Hindlimb muscle (tissue), 1 donor: ENCODE measurements at places on chromosomes 13 and 19.

GRCh38 chr13:105598529-105598928, 936.9 kb downstream of the EFNB2 start:
- no peak for DNase-seq

DNA sequence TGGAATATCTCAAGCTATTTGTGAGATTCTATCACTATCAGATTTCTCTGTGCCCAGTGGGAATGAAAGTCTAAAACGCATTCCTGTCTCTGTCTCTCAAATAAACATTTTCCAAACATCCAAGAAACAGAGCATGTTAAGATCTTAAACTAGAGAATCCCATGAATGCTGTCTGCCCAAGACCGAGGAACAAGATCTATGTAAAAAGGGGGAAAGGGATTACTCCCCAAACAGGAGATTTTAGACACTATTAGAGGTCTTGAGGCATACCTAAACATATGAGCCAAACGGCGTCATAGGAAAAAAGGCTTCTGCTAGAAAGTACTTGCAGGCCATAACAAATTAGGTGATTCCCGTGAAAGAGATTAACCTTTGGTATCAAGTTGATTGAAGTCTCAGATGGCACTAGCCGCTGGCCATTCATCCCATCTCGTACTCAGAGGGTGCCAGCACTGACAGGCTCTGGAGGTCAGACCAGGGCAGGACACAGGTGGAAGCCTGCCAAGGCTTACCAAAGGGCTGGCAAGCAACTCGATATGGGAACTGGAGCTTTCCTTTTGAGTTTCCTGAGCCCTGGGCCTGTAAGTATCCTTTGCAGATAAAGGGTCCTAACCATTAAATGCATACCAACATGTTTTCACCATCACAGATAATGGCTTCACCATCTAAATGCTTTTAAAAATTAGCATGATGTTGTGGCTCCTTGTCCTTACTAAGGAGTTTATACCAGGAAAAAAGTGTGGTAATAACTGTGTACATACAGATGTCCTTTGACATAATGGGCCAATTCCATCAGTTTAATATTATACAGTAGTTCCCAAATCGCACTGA, 225.2 kb downstream of the FOXO1 start:
- peak; percentile 46 for DNase-seq

DNA sequence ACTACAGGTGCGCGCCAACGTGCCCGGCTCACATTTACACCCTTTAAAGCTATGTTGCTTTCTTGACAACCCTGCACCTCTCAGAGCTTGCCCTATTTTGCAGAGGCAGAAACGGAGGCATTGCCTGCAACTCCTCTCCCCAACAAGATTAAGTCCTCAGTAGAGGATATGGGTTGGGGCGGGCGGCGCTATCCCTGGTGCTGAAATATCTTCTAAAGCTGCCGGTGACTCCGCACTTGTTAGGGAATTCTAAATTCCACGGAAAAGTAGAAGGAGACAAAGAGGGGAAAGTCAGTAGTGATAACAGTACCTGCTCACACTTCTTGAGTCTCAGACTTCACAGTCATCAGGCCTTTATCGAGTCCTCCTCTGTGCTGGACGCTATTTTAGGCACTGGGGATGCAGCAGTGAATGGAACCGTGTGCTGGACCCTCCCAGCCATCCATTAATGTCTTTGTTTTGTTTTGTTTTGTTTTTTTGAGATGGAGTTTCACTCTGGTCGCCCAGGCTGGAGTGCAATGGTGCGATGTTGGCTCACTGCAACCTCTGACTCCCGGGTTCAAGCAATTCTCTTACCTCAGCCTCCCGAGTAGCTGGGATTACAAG, 18.0 kb downstream of the SLC5A5 start:
- DNase-seq = peak; percentile 28

- DNase-seq = no peak
Observed at GRCh38 chr19:55171440-55171839, 5.0 kb upstream of the DNAAF3 start.

DNA sequence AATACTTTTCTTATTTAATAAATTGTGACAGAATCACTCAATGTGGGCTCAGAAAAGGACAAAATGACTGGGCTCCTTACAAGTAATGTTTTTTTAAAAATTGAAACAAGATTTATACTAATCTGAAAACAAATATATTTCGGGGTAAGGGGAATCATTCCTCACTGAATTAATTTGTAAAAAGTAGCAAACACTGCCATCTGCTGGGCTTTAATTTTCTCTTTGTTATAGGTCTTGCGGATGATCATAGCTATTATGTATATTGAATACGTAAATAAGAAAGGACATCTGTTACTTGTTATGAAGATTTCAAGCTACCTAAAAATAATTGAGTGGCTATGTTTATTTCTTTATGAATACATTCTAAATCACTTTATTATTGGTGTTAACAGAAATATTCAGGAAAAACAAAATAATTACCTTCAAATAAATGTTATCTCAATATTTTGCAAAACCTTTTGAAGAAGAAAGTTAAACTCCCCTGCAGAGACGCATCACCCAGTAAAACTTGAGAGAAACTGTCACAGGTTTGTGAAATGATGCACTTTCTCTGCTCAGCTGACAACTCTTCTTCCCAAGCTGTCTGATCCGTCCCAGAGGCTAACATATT, 17.8 kb upstream of the ENOX1 start:
- peak; percentile 70 for DNase-seq

- no peak for DNase-seq
Observed at GRCh38 chr13:82407321-82407720, 1475.0 kb downstream of the SLITRK1 start.
